ENCODE measurements at places on chromosomes 7 and 10.
A peak's percentile ranks its signal among the peaks of the same experiment; 100 is the strongest.

DNA sequence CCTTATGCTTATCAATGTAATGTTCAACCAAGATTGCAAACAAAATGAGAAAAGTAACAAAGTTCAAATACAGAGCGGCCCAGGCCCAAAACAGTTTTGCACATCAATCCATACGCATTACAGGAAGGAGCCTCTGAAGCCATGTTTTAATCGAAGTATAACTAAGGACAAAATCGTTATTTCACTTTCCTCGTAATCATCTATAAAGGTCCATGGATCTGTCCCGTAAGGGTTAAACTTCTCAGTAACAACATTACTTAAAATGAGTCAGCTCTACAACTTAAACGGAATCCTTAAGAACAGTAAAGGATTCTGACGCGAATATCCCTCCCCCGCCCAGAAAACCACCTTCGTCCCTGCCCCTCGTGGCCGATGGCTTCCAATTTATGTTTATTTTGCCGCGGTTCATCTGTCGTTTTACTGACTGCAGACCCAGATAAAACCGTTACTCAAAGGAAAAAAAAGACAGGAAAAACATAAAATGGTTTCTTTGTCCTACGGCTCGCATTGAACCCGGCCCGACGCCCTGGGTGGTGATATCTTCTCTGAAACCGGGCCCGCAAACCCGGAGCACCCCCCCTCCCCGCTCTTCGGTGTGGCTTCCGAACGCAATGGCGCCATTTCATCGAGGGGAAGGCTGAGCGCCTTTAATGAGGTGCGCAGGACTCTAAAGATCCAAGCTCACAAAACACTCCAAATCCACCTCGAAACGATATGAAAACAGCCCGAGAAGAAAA lies 1.1 kb downstream of the HNRNPA2B1 start:
- peak; percentile 78 for DNase-seq

DNA sequence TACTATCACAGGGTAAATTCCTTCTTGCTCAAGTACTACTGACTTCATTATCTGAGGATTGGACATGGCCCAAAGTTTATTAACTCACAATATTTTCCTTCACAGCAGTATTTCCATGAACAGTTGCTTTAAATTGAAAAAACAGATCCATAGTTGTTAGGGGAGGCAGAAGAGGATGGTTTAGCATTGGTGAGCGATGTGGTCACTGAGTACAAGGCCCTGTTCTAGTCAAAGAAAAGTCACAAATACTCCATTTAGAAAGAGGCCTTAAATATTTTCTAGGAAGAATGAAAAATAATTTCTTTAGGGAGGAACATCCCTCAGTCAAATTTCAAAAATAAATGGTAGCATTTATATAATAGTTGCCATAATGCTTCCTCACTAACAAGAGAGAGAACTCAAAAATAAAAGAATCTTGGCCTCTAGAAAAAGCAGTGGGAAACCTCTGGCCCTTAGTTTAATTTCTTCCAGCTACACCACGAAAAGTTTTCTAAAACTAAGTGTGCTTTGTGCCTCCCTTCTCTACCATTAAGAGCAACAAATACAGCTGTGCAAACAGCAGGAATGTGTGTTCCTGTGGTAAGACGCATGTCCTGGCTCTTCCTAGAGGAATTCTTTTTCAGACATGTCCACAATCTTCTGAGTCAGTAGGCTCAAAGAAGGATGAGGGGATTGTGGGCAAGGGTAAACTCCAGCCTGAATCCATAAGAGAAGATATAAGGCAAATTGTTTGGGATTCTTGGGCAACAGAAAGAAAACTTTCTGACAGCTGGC lies 105.7 kb downstream of the HOXA1 start:
- DNase-seq, result no peak

DNA sequence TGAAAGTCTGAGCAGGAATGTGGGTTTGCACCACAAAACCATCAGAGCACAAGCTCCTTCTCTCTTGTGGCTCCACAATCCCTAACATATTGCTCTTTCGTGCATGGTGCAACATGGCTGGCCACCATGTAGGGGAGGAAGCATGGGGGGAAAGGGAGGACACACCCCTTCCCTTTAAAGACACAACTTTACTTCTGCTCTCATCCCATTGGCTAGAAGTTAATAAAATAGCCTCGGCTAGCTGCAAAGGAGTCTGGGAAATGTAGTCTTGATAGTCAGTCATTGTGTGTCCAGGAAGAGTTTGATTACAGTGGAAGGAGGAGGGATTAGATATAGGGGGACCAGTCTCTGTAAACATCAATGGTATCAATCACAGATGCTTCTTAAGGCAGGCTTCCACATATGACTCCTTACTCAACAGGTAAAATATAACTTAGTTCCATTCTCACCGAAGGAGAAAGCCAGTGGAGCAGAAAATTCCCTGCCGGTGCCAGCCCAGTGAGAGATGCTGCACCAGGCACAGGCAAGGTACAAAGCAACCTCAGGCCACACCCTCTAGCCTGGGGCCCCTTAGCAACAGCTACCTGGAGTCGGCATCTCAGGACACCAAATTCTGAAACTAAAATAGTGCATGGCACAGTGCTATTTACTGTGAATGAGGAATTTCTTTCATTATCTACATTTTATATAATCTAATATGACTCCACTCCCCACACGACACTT lies 124.7 kb upstream of the CTBP2 start:
- DNase-seq, result no peak

DNA sequence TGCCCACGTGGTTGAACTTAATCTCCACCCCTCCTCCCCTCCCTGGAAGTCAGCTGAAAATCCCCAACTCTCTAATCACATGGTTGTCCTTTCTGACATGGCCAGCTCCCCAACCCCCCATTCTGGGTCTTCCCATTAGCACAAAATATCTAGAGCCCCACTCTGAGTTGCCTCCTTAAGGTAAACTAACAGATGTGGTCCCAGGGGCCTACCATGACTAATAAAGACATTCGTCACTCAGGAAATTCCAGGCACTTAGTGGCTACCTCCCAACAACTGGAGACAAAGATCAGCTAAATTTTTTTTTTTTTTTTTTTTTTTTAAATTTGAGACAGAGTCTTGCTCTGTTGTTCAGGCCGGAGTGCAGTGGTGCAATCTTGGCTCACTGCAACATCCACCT lies 21.1 kb downstream of the CCDC126 start:
- no peak for DNase-seq

- DNase-seq, result no peak
Measured at GRCh38 chr7:100793806-100794660, 33.3 kb downstream of the EPHB4 start.

GRCh38 chr10:16964576-16965343 lies 147.5 kb upstream of the RSU1 start:
- no peak for DNase-seq

GRCh38 chr10:34612446-34612845 lies 202.7 kb downstream of the PARD3 start:
- DNase-seq, result no peak

- DNase-seq, result no peak
Measured at GRCh38 chr7:131721660-131722059, 165.2 kb upstream of the PODXL start.

DNA sequence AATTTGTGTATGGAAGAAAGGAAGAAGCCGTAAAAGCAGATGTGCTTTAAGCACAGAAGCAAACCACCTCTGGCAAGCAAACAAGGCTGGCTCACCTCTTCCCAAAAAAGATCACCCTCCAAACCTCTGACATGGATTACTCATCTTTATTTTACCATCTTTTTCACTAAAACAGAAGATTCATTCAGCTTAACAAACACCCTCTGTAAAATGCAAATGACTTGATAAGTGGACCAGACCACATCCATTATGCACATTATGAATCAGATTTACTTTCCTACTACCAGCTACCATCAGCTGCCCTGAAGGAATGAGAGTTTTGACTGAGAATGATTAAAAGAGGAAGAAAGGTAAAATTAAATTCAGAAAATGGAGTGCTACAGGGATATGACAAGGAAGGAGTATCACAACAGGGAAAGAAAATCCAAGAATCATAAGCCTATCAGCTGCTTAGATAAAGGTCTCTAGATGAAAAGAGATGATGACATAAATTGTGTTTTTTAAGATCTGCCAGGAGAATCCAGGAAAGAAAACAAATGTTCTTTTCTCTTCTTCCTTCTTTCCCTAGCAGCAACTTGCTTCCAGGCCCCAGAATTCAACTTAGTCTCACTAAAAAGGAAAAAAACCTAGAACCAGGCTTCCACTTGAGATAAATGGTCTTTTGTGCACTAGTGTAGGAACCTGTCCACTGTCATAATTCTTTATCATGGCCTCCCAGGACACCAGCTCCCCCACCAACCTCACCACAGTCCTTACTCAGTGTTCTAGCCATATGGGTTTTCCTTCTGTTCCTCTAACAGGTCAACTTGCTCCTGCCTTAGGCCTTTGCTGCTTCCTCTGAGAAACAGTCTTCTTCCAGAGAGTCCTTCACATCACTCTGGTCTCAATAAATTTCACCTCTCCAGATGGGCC lies 47.4 kb downstream of the JAZF1 start:
- DNase-seq, result no peak

DNA sequence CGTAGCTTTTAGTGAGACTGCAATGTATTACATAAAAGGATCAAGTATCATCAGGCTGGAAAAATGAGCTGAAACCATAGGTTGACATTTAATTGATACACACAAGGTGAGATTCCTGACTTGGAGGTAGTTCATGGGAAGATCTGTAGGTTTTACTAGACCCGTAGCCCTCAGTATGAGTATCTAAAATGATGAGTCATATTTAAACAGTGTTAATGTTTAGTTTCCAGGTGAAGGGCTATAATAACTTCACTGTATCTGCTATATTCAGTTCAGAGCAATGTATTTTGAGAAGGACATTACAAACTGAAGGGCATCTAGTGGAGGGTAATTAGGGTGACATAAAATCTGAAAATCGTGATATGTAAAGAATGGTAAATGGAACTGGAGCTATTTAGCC lies 35.0 kb downstream of the ENTPD1 start:
- no peak for DNase-seq

All from ureter (tissue), 1 donor.